K562 (cell line): ENCODE measurements at places on chromosomes 1 and 21. TPM values are rescaled to one million over a fixed set of nuclear protein-coding genes. Genes with fewer than 3 reads are reported as not detected.

GRCh38 chr1:162922201-162922600 lies 61.2 kb upstream of the CCDC190 start:
- no peak for DNase-seq
- no peak overlapping the region for H3K27ac ChIP-seq
- no peaks in the 10 kb centered on the region for H3K4me1 ChIP-seq
- H3K36me3 ChIP-seq = no peaks in the 10 kb centered on the region
- no peaks in the 10 kb centered on the region for H3K27me3 ChIP-seq
- H3K4me3 ChIP-seq = no peak overlapping the region

The EDARADD gene
- total RNA-seq = 21.1 and 22.5 TPM in 2 replicates

The TCP10L gene
- total RNA-seq = 0.49 and 0.58 TPM in 2 replicates

The FCAMR gene
- total RNA-seq = not detected in 2 replicates

DNA sequence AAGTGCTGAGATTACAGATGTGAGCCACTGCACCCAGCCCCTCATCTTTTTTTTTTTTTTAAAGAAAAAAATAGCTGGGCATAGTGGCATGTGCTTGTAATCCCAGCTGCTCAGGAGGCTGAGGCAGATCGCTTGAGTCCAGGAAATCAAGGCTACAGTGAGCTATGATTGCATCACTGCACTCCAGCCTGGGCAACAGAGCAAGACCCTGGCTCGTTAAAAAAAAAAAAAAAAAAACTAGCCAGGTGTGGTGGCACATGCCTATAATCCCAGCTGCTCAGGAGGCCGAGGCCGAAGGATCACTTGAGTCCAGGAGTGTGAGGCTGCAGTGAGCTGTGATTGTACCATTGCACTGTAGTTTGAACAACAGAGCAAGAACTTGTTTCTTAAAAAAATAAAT lies 13.8 kb downstream of the SZRD1 start:
- H3K27ac ChIP-seq = no peak overlapping the region
- H3K27me3 ChIP-seq = no peaks in the 10 kb centered on the region
- H3K4me1 ChIP-seq = peaks cover 14% of the 10 kb centered on the region; the same call in 1 of the 3 replicates
- no peak for DNase-seq
- no peak overlapping the region for H3K4me3 ChIP-seq

The LAMC2 gene
- 0.02 and 0.04 TPM in 2 replicates for total RNA-seq

The TDRD10 gene
- not detected in 2 replicates for total RNA-seq

The PTGER3 gene
- 28.5 and 33.3 TPM in 2 replicates for total RNA-seq

The SLC66A1 gene
- total RNA-seq = 26.5 and 29.5 TPM in 2 replicates

The ERICH3 gene
- not detected in 2 replicates for total RNA-seq

DNA sequence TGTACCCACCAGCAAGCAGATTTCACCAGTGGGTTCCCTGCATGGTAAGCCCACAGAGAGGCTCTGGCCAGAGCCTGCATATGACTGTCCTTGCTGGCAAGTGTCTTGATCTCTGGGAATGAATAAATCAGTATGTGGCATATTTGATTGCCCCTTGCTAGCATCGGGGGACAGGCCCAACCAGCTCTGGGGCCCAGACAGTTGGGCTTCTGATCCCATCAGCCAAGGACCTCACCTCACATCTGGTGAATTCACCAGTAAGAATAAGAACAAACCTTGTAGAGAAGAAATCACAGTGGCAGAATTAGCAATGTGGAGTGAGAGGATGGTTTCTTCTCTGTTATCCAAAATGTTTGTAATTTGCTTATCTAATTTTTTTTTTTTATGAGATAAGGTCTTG lies 15.9 kb downstream of the SLC1A7 start:
- no peak for DNase-seq
- H3K27ac ChIP-seq = no peak overlapping the region
- H3K36me3 ChIP-seq = no peaks in the 10 kb centered on the region
- H3K4me1 ChIP-seq = peaks cover 12% of the 10 kb centered on the region
- H3K4me3 ChIP-seq = no peak overlapping the region

GRCh38 chr1:185244015-185244747 lies 72.9 kb downstream of the IVNS1ABP start:
- no peak for DNase-seq
- no peak overlapping the region for H3K27ac ChIP-seq
- H3K4me3 ChIP-seq = no peak overlapping the region
- peaks cover 16% of the 10 kb centered on the region; the same call in 2 of the 3 replicates for H3K4me1 ChIP-seq
- no peaks in the 10 kb centered on the region for H3K36me3 ChIP-seq
- H3K27me3 ChIP-seq = no peaks in the 10 kb centered on the region
